Osteoblast (primary cell): ENCODE measurements at places on chromosomes 12 and 14. TPM values are rescaled to one million over a fixed set of nuclear protein-coding genes. Genes with fewer than 3 reads are reported as not detected.

The DNAH10 gene
- 0.72 and 1.5 TPM in 2 replicates for total RNA-seq

The ATP23 gene
- 5.1 and 6.2 TPM in 2 replicates for total RNA-seq

DNA sequence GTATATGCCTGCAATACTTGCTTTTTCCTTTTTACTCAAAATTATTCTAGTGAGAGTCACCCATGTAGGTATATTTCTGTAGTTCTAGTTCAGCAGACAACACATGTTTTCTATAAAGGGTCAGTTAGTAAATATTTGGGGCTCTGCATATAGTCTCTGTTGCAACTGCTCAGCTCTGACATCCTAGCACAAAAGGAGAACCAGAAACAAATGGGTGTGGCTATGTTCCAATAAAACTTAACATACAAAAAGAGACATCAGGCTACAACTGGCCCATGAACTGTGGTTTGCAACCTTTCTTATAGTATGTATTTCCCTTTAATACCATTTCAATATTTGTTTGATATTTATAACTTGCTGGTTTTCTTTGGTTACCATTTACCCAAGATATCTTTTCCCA, 11.9 kb downstream of the NT5DC3 start:
- H3K36me3 ChIP-seq, result no peaks in the 10 kb centered on the region
- DNase-seq, result no peak
- H3K27ac ChIP-seq, result no peak overlapping the region
- peaks cover 21% of the 10 kb centered on the region for H3K4me1 ChIP-seq
- no peaks in the 10 kb centered on the region for H3K27me3 ChIP-seq

The PDE3A gene
- total RNA-seq, result 8.0 and 14.8 TPM in 2 replicates

DNA sequence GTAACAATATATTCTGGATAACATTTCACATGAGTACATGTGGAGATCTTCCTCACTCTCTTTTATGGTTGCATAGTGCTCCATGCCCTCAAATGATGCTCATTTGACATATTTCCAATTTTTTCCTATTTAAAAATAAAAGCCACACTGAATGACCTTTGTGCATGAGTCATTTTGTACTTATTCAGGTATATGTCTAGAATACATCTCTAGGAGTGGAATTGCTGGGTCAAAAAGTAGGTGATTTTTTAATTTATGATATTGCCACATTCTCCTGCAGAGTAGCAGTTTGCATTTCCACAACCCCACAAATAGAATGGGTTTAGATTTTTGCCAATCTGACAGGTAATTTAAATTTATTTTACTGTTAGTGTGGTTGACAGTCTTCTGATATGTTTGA, 104.8 kb downstream of the RPAP3 start:
- no peak for DNase-seq
- peaks cover 13% of the 10 kb centered on the region for H3K4me1 ChIP-seq
- no peak overlapping the region for H3K27ac ChIP-seq
- no peak overlapping the region for H3K4me3 ChIP-seq
- no peaks in the 10 kb centered on the region for H3K36me3 ChIP-seq

DNA sequence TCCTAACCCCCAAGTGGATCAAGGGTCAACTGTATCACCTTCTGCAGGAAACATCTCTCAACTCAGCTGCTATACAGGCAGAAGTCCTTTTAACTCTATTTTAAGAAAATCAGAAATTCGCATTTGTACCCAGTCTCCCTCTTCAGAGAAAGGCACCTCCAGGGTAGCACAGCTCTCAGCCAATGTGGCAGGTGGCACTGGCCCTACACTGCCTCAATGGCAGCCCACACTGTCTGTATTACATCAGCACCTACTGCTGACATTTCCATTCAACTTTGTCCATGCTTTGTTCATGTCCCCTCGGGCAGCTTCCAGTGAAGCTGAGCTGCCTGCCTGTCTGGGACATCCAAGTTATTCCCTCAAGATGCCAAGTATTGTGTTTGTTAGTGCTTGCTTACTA, 8.8 kb downstream of the SPTSSA start:
- peak; percentile 18 for DNase-seq
- H3K27ac ChIP-seq, result no peak overlapping the region
- no peaks in the 10 kb centered on the region for H3K27me3 ChIP-seq
- H3K36me3 ChIP-seq, result peaks cover 11% of the 10 kb centered on the region
- no peak overlapping the region for H3K4me3 ChIP-seq
- H3K4me1 ChIP-seq, result no peaks in the 10 kb centered on the region

- no peaks in the 10 kb centered on the region for H3K27me3 ChIP-seq
- H3K4me1 ChIP-seq, result no peaks in the 10 kb centered on the region
- peak overlapping the region; percentile 62 for H3K4me3 ChIP-seq
Measured at GRCh38 chr12:72330301-72330700, 58.1 kb downstream of the TRHDE start.

The OVCH1 gene
- under 0.01 and 0.29 TPM in 2 replicates for total RNA-seq

The PAH gene
- total RNA-seq, result not detected in 2 replicates

GRCh38 chr12:58361056-58361455, 419.7 kb downstream of the ATP23 start:
- no peaks in the 10 kb centered on the region for H3K36me3 ChIP-seq
- H3K4me1 ChIP-seq, result peaks cover 27% of the 10 kb centered on the region
- H3K27me3 ChIP-seq, result no peaks in the 10 kb centered on the region

DNA sequence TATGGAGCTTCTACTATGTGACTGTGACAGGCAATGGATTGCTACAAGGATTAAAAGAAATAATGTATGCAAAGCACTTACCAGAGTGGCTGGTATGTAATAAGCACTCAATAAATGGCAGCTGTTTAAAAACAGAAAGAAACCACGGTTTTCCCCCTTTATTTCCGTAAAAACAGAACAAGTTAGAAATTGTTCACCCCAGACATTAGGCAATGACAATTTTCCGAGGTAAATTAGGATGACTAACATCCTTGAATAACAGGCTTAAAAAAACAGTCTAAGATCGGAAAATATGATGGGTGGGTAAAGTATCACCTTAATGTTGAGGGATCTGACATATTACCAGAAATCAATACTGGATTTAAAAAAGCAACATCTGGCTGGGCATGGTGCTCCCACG, 20.9 kb upstream of the CNIH1 start:
- no peak overlapping the region for H3K4me3 ChIP-seq
- peaks cover 6% of the 10 kb centered on the region for H3K4me1 ChIP-seq
- H3K27ac ChIP-seq, result no peak overlapping the region
- H3K36me3 ChIP-seq, result no peaks in the 10 kb centered on the region
- H3K27me3 ChIP-seq, result no peaks in the 10 kb centered on the region

The SLC25A47 gene
- total RNA-seq, result not detected in 2 replicates

DNA sequence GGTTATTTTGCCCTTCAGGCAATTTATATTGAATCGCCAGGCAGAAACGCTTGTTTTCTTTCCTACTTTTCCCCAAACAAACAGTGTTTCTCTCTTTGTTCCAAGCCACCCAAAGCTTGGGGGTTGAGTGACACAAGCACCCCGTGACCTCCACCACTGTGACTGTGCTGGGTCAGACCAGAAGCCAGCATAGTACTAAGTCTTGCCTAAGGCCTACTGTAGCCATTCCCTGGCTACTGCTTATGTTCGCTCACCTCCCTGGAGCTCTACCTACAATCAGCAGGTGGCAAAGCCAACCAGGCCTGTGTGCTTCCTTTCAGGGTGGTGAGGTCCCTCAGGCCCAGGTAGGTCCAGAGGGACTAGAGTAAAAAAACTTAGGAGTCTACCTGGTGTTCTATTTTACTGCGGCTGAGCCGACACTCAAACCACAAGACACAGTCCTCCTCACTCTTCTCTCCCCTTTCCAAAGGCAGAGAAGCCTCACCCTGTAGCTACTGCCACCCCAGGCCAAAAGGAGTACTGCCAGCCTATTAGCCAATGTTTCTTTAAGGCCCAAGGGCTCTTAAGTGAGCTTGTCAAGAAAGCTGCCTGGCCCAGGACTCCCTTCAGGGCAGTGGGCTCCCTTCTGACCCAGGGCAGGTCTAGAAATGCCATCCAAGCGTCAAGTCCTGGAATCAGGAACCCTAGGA, 411.8 kb upstream of the MIS18BP1 start:
- H3K4me1 ChIP-seq, result no peaks in the 10 kb centered on the region
- no peaks in the 10 kb centered on the region for H3K36me3 ChIP-seq
- no peaks in the 10 kb centered on the region for H3K27me3 ChIP-seq
- no peak overlapping the region for H3K27ac ChIP-seq
- no peak overlapping the region for H3K4me3 ChIP-seq
- DNase-seq, result no peak

- DNase-seq, result no peak
- no peaks in the 10 kb centered on the region for H3K36me3 ChIP-seq
- no peak overlapping the region for H3K4me3 ChIP-seq
Measured at GRCh38 chr14:64244279-64244678, 49.9 kb downstream of the ESR2 start.

- peak; percentile 93 for DNase-seq
- no peak overlapping the region for H3K4me3 ChIP-seq
- peaks cover 8% of the 10 kb centered on the region for H3K4me1 ChIP-seq
- H3K27me3 ChIP-seq, result no peaks in the 10 kb centered on the region
Measured at GRCh38 chr12:31005944-31006361, 67.7 kb upstream of the DDX11 start.

DNA sequence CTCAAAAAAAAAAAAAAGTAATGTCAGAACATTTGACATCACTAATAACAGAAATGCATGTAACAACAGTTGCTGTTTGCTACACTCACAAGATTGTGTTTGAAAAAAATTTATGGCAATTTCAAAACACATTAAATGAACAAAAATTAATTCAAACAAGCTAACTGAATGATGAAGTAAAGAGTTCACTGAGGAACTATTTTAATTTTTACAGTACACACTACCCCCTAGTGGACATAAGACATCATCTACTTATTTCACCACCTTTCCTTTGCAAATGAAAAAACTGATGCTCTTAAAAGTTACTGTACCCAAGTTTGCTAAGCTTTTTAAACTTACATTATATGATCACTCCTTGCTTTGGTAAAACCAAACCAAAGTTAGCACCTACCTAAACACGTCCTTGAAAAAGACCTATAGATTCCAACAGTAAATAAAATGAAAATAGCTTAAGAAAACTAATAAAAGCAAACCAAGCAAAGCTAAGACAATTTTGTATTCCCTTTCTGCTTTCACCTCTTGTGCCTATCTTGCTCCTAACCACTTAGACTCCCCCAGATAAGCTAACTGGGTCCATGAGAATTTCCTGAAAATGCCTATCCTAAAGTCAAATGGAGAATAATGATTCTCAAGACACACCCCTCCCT, 22.2 kb downstream of the UBE2N start:
- H3K27me3 ChIP-seq, result no peaks in the 10 kb centered on the region
- DNase-seq, result no peak
- H3K4me1 ChIP-seq, result peaks cover 20% of the 10 kb centered on the region
- no peaks in the 10 kb centered on the region for H3K36me3 ChIP-seq
- peak overlapping the region; percentile 48 for H3K4me3 ChIP-seq

DNA sequence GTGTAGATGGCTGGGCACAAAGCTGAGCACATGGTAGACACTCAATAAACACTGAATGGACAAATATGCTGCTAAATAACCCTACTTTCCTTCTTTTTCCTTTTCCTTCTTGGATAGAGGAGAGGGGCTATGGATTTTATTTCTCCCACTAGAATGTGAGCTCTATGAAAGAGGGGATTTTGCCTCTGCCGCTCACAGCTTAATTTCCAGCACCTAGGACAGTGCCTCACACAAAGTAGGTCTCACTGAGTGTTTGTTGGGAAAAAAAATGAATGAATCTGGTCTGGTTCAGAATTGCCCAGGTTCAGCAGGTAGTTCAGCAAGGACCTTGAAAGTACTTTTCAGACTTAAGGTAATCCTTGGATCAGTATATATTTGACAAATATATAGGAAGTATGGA, 65.5 kb downstream of the WSCD2 start:
- H3K27ac ChIP-seq, result no peak overlapping the region
- no peaks in the 10 kb centered on the region for H3K36me3 ChIP-seq
- no peaks in the 10 kb centered on the region for H3K27me3 ChIP-seq
- DNase-seq, result no peak
- no peak overlapping the region for H3K4me3 ChIP-seq

The EIF2S3B gene
- total RNA-seq, result 2.5 and 2.9 TPM in 2 replicates

The IL31 gene
- not detected in 2 replicates for total RNA-seq

The GZMB gene
- total RNA-seq, result not detected in 2 replicates

The POTEG gene
- total RNA-seq, result 0.29 and 0.36 TPM in 2 replicates

GRCh38 chr14:103891667-103892215, 36.5 kb upstream of the TDRD9 start:
- peak; percentile 46 for DNase-seq
- no peaks in the 10 kb centered on the region for H3K36me3 ChIP-seq
- peaks cover 7% of the 10 kb centered on the region for H3K4me1 ChIP-seq
- no peak overlapping the region for H3K4me3 ChIP-seq
- H3K27me3 ChIP-seq, result peaks cover 2% of the 10 kb centered on the region

DNA sequence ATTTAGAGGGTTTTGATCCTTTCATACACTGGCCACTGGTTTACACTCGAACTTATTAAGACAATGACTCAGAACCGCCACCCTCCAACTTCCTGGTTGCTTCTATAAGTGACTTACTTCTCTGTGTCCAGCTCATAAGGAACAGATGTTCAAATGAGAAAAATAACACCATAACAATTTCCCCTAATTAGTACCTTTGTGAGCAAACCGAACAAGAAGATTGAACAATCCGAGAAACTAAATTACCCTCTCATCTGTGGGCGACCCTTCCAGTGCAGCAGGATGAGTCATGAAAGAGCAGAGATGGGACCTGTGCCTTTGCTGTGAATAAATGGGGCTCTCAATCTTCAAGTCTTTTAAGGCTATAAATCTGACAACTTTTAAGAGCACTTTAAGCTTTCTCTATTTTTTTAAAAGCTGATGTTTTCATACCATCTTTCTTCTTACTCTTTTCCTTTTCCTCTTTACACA, 146.8 kb upstream of the RASSF8 start:
- no peaks in the 10 kb centered on the region for H3K27me3 ChIP-seq
- no peaks in the 10 kb centered on the region for H3K36me3 ChIP-seq
- DNase-seq, result no peak
- peak overlapping the region; percentile 54 for H3K4me3 ChIP-seq
- H3K27ac ChIP-seq, result no peak overlapping the region
- peaks cover 9% of the 10 kb centered on the region for H3K4me1 ChIP-seq
